ENCODE measurements at places on chromosomes 11 and 22.

- no peak for DNase-seq
Measured at GRCh38 chr22:38940811-38941384, 16.5 kb upstream of the APOBEC3A start.

DNA sequence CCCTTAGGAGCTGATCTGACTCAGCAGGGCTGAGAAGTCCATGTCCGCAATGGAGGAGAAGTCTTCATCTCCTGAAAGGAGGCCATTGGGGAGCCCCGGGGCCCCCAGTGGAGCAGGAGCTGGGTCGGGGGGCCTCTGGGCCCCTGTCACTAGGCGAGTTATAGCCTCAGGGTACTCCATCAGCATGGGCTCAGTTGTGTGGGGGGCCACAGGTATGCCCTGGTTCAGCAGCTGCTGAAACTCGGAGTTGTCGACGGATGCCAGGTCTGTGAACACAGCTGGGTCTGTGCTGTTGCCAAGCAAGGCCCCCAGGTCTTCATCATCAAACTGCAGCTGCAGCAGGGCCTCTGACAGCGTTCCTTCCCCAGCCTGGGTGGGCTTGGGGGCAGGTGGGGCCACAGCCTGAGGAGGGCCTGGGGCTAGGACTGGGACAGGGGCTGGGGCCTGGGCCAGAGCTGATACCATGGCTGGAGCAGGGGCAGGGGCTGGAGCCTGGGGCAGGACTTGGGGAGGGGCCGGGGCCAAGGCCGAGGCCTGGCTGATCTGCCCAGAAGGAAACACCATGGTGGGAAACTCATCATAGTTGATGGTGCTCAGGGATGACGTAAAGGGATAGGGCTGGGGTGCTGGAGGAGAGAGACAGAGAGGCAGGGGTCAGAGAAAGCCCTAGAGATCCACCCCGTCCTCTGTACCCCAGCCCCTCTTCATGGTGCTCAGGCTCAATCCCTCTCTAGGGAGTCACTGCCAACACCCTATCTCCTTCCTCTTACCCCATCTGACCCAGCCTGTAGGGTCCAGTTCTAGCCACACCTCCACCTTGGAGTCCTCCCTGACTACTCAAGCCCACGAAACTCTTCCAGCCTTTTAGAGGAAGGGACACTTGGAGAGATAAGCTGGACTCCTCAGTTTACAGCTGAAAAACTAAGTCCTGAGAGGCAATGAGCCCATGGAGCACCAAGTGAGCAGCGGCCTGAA lies 8.1 kb downstream of the RELA start:
- no peak for DNase-seq

GRCh38 chr11:75633409-75634066 lies 35.3 kb downstream of the MAP6 start:
- DNase-seq: no peak

- no peak for DNase-seq
Measured at GRCh38 chr11:65206901-65207300, 25.2 kb downstream of the CAPN1 start.

DNA sequence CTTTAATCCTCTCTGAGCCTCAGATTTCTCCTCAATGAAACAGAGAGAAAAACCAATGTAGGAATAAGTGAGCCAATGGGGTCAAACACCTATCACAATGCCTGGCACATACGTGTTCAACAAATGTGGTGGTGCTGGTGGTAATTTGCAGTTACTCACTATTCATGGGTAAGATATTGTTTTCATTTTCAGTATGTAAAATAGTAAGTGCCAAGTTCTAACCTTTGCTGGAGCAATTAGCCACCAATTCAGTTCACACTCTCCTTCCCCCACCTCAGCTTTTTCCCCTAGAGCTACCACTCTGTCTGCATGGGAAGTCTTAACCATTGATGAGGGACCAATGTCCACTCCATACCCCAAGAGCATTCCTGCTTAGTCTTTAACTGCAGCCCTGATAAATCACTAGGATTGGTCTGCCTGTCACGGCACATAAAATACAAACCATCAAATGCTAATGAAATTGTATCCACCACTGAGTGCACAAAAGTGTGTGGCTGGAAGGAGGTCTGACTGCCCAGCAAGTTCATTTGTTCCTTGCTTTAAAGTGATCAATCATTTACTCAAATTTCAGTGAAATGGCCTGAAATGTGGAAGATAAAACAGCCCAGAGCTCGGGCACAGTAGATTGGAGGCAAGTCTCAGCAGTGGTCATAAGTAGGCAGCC lies 187.4 kb upstream of the API5 start:
- DNase-seq: no peak

DNA sequence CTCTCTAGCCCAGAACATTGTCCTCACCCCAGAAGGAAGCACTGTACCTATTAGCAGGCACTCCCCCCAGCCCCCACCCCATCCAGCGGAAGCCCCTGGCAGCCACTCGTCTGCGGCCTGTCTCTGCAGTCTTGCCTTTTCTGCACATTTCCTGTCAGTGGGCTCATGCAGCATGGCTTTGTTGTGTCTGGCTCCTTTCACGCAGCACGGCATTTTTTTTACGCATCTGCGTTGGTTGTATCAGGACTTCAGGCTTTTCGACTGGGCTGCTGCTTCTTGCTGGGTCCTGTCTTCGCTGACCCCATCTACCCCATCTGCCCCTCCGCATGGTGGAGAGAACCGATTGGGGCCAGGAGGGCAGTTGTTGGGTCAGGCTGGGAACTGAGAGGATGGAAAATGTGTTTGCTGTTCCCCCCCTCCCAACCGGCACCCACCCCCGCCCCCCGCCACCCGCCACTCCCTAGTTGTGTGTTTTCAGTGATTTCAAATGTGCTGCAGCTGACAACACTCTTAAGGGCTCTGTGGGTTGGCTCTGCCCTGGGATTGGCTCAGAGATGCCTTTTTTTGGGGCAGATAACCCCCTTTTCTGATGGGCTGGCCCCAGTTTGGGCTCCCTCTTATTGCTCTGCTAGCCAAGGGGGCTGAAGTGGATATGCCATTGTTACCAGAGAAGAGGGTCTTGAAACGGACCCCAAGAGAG lies 110.0 kb downstream of the KIAA1671 start:
- DNase-seq: peak; percentile 81

DNA sequence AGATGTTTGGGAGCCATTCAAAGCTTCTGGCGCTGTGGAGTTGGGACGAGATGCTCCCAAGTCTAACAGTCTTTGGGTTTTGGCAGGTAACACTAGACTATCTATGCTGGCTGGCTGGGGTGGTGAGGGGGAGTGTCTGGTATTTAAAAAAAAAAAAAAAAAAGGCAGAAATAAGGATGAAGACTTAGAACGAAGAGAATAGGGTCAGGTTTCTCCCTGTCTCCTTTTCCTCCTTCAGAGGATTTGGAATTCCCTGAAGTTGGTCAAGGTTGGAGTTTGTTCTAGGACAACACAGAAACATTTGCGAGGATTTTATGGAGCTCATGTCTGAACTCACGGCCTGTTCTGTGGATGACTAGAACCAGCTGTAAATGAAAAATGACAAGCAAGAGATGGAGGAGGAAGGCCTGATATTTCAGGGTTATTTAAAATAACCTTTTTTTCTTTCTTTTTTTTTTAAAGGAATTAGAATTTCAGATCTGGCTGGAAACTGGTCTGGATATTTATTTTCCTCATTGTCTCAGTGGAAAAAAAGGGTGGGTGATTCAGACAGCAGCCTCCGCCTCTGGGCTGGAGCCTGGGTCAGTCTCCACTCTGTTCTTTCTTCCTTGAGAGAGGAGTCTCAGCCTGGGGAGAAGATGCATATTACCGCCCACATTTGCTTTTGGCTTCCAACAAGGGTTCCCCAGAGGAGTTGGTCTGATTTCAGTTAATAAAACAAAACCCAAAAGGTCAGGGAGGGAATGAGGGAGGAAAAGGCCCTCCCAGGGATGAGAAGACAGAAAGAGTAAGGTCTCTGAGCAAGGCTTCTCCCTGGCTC lies 80.1 kb downstream of the USP35 start:
- DNase-seq: no peak

DNA sequence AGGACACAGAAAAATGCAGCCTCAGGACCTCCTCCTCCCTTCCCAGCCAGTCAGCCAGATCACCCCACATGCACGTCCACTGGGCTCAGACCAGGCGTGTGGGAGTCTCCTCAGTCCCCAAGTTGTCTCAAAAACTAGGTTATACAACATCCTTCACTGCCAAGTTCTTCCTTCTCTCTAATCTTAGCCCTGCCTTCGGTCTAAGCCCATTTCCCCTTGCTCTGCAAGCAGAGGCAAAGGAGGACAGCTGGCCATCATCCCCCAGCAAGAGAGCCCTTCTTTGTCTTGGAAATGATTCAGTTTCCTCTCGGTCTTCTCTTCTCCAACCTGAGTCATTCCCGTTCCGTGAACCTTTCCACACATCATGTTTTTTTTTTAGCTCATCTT lies 14.0 kb upstream of the NRGN start:
- DNase-seq: no peak

GRCh38 chr11:65880844-65881421 lies 1.3 kb downstream of the CTSW start:
- no peak for DNase-seq

- no peak for DNase-seq
Measured at GRCh38 chr11:65817312-65817834, 16.4 kb upstream of the SNX32 start.

- DNase-seq: no peak
Measured at GRCh38 chr11:58762284-58763119, 30.8 kb upstream of the GLYAT start.

DNA sequence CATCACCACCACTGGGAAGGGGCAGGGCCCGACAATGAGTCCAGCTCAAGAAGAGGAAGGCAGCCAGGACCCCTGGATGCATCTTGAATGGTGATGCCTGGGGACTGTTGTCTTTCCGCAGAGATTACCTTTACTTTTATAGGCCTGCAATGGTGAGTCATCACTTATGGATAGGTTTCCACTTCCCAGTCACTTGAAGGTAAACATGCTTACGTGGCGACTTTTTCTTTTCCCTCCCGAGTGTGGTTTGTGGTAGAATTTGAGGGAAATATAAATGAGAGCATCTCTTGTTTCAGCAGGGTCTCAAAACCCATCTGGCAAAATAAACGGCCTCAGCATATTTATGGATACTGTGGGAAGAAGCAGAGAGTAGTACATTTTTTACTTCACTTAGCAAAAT lies at the start of gene MMP13:
Gene MMP13 (minus strand): TSS at position 109 of the 400 bp plus-strand sequence. CDS start 27 bp downstream, at position 82.
- no peak for DNase-seq

DNA sequence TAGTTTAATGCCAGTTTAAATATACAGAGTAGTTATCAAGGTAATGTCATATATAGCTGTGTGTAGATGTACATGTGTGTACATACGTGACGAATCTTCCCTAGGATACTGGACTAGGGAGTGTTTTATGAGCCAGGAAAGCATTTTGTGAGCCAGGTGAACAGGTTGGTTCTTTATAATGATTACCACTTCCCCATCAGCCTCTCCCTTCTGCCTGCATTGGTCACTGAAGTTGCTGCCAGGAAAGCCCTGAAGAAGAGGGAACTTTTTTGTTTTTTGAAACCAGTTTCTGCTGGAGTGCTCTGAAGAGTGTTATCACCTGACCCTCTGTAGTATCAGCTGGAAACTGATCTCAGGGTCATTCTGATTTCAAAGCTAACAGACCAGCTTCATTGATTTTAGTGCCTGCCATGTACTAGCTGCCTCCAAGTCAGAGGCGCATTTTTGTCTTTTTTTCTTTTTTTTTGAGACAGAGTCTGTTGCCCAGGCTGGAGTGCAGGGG lies 14.2 kb upstream of the ST14 start:
- DNase-seq: no peak

- DNase-seq: peak; percentile 5
Measured at GRCh38 chr11:120985718-120986569, 38.0 kb upstream of the TBCEL start.

DNA sequence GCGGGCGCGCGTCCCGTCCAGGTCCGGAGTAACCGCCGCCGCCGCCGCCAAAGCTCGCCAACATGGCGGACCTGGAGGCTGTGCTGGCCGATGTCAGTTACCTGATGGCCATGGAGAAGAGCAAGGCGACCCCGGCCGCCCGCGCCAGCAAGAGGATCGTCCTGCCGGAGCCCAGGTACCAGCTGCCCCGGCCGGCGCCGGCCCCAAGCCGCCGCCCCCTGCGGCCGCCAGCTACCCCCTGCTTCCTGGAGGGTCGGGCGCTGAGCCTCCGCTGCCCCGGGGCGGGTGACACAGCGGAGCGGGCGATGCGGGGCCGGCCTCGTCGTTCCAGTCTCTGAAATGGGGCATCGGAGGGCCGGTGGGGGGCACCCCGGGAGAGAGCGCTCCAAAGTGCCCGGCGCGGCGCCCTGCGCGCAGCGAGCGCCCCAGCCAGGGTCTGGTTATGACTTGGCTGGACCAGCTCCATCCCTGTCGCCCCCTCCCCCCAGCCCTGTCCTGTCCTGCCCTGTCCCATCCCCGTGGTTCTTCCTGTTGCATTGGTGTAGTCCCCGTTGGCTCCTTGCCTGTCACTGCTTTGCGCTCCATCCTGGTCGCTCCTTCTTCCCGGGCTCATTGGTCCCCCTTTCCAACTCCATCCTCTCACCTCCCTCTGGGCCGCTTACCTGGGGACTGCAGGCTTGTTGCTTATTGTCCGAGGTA lies 653 bp downstream of the GRK3 start:
- no peak for DNase-seq

GRCh38 chr22:41919357-41920224 lies 4.7 kb upstream of the SHISA8 start:
- peak; percentile 55 for DNase-seq

DNA sequence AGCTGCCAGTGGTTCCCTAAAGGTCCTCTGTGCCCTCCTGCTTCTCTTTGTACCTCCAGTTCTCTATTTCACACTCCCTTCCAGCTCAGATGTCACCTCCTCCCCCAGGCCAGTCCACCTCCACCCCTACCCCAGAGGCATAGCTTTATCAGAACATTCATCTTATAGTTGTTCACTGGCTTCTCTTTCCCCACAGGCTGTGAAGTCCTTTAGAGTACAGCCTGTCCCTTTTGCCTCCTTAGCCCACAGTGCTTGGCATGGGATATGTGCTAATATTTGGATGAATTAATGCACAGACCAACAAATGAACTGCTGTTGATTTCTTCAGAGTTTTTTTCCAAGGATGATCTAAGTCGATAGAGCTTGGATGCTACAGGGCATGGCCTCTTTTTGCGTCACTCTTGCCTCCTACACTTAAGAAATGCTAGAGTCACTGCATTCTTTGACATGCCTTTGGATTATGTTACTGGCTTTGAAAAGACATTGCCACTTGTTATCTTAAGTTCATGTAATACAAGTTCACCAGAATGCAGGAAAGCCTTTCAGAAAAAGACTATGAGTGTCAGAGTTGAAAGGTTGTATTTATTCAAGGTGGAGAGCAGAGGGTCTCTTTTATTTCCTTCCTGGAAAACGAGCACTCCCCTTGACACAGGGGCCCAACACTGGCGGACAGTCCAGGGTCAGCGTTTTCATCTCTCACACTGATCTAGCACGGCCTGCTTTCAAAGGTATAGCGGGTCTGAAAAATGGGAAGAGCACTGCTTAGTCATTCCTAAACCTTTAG lies 75.7 kb downstream of the PISD start:
- no peak for DNase-seq

GRCh38 chr11:70663815-70664214 lies 265.5 kb downstream of the CTTN start:
- DNase-seq: no peak

DNA sequence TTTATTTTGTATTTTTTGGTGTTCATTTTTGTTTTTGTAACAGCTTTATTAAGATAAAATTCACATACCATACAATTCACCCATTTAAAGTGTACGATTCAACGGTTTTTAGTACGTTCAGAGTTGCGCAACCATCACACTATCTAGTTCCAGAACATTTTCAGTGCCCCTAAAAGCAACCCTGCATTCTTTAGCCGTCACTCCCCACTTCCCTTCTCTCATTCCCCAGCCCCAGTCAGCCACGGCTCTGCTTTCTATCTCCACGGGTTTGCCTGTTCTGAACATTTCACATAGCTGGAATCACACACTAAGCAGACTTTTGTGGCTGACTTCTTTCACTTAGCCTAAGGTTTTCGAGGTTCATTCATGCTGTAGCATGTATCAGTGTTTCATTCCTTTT lies 9.6 kb upstream of the KCNQ1OT1 start:
- DNase-seq: no peak

- DNase-seq: no peak
Measured at GRCh38 chr11:113173126-113173525, 141.3 kb upstream of the TTC12 start.

Data from CD4-positive, alpha-beta T cell treated with Interferon alpha-2 for 1 hour (primary cell).